ENCODE measurements at places on chromosomes 5 and 9.
A peak's percentile ranks its signal among the peaks of the same experiment; 100 is the strongest.

DNA sequence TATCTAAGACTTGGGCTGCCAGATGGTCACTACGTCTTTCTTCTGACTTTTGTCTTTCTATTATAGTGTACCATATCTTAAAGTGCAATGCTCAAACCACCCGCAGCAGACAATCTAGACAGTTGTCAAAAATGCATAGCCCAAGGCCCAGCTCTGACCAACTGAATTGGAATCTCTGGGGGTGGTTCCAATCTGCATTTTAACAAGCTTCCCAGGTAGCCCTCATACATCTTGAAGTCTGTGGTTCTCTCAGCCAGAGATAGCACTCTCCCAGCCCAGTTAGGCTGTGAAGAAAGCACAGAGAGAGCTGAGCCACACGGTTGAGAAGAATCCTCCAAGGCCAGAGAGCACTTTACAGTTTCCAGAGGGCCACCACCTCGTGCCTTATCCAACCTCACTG lies 128.2 kb upstream of the HAND1 start:
- no peak for DNase-seq

GRCh38 chr5:68329554-68330255 lies 114.1 kb downstream of the PIK3R1 start:
- DNase-seq: no peak

DNA sequence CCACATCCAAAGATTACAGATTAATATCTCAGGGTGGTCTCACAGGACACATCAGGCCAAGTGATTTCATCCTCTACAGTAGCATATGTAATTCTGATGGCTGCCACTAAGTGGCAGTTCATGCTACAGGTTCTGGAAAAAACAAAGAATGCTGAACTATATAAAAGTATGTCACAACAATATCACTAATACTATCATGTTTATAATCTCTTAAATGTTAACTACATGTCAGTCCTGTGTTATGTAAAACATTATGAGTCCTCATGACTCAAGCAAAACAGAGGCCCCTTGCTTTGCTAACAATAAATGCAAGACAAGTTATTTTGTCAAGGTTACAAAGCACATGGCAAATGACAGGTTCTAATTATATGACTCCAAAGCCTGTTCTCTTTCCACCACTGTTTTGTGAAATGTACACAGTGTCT lies 233.2 kb downstream of the FBXL17 start:
- no peak for DNase-seq

- DNase-seq: no peak
Measured at GRCh38 chr9:106619211-106619610, 243.8 kb upstream of the ZNF462 start.

- DNase-seq: peak; percentile 28
Measured at GRCh38 chr5:150486402-150487198, 21.3 kb upstream of the NDST1 start.

DNA sequence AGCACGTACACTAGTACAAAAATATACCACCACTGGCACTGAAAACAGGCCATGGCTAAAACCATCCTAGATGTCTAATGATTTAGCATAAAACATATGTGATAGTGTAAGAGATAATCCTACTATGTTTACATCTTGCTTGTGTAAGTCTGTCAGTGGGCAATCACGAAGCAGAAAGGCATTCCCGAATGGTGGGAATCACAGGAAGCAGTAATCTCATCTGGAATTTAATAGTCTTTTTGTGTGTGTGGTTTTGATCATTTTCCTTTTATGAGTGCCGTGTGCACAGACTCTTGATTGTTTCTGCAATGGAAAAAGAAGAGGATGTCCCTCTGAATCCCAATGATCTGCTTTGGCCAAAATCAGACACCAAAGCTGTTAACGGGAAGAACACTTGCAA lies 200.5 kb downstream of the EBF1 start:
- no peak for DNase-seq

DNA sequence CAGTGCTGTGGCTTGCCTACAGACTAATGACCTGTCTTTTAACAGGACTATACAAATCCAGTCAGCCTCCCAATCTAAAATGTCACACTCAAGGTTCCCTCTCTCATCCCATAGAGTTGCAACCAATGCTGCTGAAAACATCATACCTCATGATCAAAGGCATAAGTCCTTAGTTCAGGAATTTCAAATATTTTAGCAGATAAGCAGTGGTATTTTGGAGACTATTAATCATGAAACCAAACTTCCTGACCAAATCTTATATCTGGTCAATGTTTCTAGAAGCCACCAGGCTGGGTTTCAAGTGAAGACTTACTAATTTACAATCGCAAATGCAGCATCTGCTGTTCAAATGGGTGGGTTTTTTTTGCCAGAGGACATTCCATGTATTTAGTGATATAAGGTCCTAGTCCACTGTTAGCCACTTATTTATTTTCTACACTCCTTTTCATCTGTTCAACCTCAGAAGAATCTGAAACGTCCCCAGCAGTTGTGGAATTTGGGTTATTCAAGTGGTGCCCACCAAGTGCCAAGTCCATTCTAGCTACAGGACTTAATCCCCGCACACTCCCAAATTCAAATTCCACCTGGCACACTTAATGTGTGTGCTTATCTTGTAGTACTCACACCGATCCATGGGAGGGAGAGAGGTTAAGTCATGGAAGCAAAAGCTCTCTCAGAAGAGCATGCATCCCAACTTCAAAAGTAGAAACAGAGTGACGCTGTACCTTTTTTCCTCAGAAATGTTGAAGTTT lies 5.8 kb downstream of the TAS2R1 start:
- no peak for DNase-seq

DNA sequence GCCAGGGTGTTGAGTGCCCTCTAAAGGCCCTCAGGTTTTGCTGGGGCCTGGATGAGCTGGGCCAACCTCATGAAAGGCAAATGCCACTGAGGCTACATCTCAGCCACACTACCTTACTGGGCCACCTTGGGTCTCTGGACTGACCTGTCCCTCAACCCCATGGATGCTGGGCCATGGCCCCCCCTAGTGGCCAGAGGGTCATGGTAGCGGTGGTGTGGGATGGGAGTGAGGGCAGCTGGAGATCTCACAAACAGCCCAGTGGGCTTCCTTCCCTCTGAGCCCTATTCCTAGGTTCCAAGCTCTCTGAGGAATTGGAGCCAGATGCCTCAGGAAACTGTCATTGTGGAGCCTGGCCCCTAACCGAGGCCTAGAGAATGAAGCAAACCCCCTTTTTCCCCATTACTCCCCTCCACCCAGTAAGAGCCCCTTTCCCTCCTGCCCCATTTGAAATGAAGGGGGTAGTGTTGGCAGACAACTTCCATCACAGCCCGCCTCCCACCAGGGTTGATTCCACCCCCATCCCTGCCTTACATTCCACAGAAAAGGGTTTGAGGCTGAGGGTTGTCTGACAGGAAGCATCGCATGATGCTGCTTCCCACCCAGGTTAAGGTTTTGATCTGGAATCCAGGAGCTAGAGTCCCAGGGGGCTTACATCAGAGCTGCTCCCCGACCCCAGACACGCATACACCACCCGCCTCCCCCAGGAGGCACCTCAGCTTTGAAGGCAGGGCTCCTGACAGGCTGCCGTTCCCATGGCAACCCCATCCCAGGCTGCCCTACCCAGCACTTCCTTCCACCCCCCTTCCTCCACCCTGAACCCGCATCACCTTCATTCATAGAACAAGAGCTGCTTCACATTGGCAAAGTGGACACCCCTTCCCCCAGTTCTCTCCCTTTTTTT lies 63.9 kb downstream of the PCDH1 start:
- DNase-seq: peak; percentile 17

- no peak for DNase-seq
Measured at GRCh38 chr5:77087484-77088261, 588 bp upstream of the ZBED3 start.

DNA sequence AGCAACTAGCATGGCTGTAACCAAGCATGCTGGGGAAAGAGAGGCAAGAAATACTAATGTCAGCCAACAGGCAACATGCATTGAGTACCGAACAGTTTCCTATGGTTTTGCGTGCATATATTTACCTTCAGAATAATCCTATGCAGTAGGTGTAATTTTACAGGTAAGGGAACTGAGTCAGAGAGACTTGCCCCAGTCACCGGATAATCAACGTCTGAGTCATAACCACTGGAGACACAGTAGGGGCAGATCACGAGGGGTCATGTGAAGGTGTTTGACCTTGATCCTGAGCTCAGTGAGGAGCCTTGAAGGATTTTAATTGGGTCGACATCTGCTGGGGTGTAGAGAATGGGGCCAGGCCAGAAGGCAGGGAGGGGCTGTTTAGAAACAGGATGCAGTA lies 13.4 kb upstream of the TSC1 start:
- DNase-seq: no peak

- no peak for DNase-seq
Measured at GRCh38 chr5:176664479-176664878, 17.2 kb downstream of the TSPAN17 start.

DNA sequence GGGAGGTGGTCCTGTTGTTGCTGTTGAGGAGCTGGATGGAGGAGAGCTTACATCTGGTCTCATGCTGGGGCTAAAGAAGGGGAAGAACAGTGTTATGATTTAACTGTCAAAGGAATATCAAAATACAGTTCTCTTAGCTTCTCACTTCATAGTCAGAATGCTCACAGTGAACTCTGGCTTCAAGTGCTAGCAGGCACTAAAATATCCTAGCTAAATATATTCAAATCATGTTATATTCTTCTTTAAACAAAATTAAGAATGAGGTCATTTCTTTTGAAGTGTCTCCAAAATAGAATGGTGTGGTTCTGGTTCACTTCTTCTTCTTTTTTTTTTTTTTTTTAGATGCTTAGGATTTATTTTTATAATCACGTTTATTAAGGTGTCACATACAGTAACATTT lies 89.4 kb downstream of the NR3C1 start:
- DNase-seq: no peak

DNA sequence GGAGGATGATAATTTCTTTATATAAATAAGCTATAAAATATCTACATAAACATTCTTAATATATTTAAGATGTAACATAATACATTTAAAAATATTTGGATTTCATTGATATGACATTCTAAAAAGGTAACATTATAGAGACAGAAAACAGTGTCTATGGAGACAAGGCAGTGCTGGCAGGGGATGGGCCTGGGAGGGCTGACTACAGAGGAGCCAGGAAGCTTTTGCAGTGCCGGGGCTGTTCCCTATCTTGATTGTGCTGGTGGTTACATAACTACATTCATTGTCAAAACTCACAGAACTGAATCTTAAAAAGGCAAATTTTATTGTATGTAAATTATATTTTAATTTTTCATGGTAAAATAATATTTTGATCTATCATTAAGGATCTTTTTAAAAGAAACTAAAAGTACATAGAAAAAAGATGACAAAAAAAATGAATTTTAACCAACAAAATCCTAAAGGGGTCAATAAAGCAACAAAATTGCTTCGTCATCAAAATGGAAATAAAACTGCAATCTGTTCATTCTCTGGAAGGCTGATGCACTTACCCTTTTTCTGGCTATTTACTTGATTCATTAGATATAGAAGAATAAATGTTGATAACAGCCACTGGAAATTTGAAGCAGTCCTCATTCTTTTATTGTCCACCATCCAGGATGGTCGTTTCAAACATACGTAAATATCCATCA lies 26.3 kb downstream of the LIFR start:
- DNase-seq: no peak

- peak; percentile 45 for DNase-seq
Measured at GRCh38 chr5:115544043-115544435, 536 bp downstream of the FEM1C start.

DNA sequence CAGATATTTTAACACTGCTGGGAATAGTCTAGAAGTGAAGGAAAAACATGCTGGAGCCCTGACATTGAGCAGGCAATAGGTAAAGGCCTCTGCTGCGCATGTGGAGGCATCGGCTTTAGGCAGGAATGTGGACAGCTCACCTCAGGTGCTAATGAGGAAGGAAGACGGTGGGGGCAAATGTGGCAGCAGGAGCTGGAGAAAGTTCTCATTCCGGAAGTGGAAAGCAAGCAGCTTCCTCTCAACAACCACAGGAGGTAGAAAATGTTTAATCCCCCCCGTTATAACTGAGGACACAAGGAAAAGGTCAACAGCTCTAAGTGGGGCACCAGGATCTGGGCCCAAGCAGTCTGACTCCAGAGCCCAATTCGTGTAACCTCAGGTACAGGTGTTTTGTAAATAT lies 7.6 kb upstream of the RPS14 start:
- no peak for DNase-seq

DNA sequence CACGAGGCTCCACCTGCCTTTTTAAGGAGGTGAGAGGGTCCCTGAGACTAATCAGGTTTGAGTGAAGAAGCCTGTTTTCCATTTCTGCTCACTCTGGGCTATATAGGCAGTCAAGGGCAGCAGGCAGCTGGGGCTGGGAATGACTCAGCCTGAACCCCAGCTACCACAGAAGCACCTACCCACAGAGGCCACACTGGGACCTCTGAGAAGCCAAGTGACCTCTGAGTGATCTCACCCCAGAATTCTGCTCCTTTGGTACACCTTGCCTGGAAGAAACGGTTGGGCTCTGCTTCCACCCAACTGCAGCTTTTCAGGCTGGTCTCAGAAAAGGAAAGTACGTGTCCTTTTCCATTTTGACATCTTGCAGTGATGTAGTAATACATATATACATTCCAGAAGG lies 6.8 kb downstream of the FAM219A start:
- no peak for DNase-seq

DNA sequence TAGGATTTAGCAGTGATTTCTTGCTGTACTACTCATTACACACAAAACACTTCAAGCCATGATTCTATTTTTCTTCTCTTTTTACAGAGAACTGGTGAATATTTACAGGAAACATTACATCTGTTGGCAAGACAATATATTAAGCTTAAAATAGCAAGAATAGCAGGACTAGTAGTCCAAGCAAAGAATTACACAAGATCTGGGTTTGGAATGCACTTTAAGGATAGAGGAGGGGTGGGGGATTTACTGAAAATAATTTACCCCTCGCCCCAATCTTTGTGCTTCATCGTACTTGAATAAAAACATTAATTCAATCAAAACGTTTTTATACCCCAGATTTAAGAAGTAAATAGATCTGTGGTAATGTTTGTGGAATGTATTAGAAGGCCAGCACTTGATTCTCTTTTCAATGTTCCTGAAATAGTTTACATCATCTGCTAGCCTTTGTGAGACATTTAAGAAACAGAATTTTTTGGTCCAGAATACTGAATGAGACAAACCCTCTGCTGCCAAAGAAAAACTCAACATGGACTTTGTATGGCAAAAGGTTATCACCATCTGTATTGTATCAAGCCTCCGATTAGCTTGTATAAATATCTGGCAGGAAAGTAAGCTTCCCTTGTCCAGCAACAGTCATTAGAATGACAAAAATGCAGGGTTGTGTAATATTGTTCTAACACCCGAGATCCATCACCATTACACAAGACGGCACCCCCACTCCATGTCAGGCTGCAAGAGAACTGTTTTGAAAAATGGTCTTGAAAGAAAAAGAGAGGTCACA lies 23.8 kb downstream of the SVEP1 start:
- no peak for DNase-seq
